A549 treated with CORT108297 at 1 μM for 4 hours (cell line): ENCODE measurements at places on chromosomes 13 and 19. TPM values are rescaled to one million over a fixed set of nuclear protein-coding genes. Genes with fewer than 3 reads are reported as not detected.

RELB gene
- 28.1 to 57.8 TPM (median 50.6 TPM) in 5 replicates for total RNA-seq

RNF225 gene
- total RNA-seq = 0.08 to 0.25 TPM (median 0.17 TPM) in 4 of 5 replicates, not detected in the other

ICAM4 gene
- 0.12 to 0.25 TPM (median 0.14 TPM) in 3 of 5 replicates, not detected in the others for total RNA-seq

NOVA2 gene
- 0.12 to 0.19 TPM (median 0.13 TPM) in 5 replicates for total RNA-seq

ADAMTSL5 gene
- total RNA-seq = 2.7 to 4.4 TPM (median 3.3 TPM) in 5 replicates

ZNF626 gene
- not detected in 5 replicates for total RNA-seq

SIAH3 gene
- not detected in 5 replicates for total RNA-seq

COMP gene
- 0.04 to 0.06 TPM (median 0.05 TPM) in 4 of 5 replicates, not detected in the other for total RNA-seq

SLC1A6 gene
- not detected in 5 replicates for total RNA-seq

KIR2DL1 gene
- not detected in 5 replicates for total RNA-seq

PSMC4 gene
- 263 to 309 TPM (median 279 TPM) in 5 replicates for total RNA-seq
